Regular cardiac myocyte (primary cell): ENCODE measurements at places on chromosomes 1 and 21. TPM values are rescaled to one million over a fixed set of nuclear protein-coding genes. Genes with fewer than 3 reads are reported as not detected.

The NCMAP gene
- total RNA-seq, result not detected in 2 replicates

The MANEAL gene
- total RNA-seq, result 0.38 and 0.56 TPM in 2 replicates

The LBR gene
- total RNA-seq, result 13.5 and 80.1 TPM in 2 replicates

The ACTN2 gene
- 0.56 and 0.77 TPM in 2 replicates for total RNA-seq

The GBP6 gene
- total RNA-seq, result under 0.01 TPM in 2 replicates

The MAN1A2 gene
- 50.4 and 68.2 TPM in 2 replicates for total RNA-seq

The CD1E gene
- total RNA-seq, result not detected in 2 replicates

The KLHL12 gene
- total RNA-seq, result 32.4 and 38.1 TPM in 2 replicates

The F5 gene
- total RNA-seq, result under 0.01 TPM in 1 of 2 replicates, not detected in the other

The CYP2J2 gene
- total RNA-seq, result not detected in 2 replicates

The TNNT2 gene
- total RNA-seq, result not detected in 2 replicates

The PANK4 gene
- total RNA-seq, result 21.4 and 26.6 TPM in 2 replicates

The PYGO2 gene
- 5.6 and 7.7 TPM in 2 replicates for total RNA-seq

The FMN2 gene
- total RNA-seq, result 29.0 and 73.6 TPM in 2 replicates

The ELAPOR1 gene
- total RNA-seq, result under 0.01 and 0.28 TPM in 2 replicates

The AADACL4 gene
- under 0.01 TPM in 1 of 2 replicates, not detected in the other for total RNA-seq
